ENCODE measurements at places on chromosomes 2 and 18.

DNA sequence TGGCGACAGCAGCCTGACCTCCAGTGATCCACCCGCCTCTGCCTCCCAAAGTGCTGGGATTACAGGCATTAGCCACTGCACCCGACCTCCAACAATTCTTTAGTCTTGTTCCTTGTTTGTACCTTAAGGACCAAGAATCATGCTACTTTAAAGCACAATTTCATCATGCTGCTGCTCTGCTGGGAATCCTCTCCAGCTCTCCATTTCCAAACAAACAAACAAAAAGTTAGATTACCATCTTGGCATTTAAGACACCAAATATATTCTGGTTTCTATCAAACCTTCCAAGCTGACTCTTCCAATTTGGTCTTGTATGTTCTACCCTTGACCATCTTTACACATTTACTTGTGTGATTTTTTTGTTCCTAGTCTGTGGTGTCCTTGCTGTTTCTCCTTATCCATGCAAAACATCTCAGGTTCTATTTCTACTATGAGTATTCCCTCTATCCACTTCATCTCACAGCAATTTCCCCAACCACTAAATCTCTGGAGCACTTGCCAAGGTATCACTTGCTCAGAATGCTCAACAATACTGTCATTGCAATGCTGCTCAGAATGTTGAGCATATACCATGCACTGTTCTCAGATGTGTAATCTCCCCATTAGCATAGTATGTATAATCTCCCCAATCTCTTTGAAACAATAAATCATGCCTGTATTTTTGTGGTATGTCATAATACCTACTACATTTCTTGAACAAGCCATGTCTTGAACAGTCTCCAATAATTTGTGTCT lies 73.2 kb upstream of the GALNT5 start:
- no peak for DNase-seq

GRCh38 chr2:7844414-7844965 lies 837.4 kb upstream of the ID2 start:
- DNase-seq, result no peak

GRCh38 chr18:24632158-24632988 lies 171.9 kb downstream of the HRH4 start:
- DNase-seq, result no peak

DNA sequence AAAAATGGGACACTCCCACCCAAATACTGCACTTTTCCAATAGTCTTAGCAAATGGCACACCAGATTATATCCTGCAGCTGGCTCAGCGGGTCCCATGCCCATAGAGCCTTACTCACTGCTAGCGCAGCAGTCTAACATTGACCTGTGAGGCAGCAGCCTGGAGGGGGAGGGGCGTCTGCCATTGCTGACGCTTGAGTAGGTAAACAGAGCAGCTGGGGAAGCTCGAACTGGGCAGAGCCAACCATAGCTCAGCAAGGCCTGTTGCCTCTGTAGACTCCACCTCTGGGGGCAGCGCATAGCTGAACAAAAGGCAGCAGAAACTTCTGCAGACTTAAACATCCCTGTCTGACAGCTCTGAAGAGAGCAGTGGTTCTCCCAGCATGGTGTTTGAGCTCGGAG lies 110.4 kb downstream of the CTIF start:
- DNase-seq, result no peak

DNA sequence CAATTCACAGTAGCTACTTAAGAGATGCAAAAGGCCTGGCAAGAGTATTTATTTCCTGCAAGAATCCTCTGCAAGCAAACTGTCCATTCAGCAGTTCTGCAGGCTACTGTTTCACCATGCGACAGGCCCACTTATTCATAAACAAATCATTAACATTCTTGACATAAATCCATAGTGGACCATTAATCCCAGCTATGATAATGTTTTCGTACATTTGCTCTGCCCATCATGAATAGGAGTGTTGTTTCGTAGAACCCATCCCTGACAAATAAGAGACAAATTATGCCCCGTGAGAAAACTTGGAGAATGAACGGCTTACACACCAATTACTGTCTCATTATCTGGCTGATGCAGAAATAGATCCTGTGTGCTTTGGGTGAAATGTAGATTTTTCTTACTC lies 65.4 kb downstream of the PID1 start:
- DNase-seq, result no peak

DNA sequence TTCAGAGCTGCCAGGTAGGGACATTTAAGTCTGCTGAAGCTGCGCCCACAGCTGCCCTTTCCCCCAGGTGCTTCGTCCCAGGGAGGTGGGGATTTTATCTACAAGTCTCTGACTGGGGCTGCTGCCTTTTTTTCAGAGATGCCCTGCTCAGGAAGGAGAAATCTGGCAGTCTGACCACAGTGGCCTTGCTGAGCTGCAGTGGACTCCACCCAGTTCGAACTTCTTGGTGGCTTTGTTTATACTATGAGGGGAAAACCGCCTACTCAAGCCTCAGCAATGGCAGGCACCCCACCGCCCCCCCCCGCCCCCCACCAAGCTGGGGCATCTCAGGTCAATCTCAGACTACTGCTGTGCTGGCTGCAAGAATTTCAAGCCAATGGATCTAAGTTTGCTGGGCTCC lies 458.1 kb upstream of the RAB12 start:
- DNase-seq, result no peak

- DNase-seq, result no peak
These were observed 16.8 kb downstream of the GNLY start for GRCh38 chr2:85710687-85711577.

DNA sequence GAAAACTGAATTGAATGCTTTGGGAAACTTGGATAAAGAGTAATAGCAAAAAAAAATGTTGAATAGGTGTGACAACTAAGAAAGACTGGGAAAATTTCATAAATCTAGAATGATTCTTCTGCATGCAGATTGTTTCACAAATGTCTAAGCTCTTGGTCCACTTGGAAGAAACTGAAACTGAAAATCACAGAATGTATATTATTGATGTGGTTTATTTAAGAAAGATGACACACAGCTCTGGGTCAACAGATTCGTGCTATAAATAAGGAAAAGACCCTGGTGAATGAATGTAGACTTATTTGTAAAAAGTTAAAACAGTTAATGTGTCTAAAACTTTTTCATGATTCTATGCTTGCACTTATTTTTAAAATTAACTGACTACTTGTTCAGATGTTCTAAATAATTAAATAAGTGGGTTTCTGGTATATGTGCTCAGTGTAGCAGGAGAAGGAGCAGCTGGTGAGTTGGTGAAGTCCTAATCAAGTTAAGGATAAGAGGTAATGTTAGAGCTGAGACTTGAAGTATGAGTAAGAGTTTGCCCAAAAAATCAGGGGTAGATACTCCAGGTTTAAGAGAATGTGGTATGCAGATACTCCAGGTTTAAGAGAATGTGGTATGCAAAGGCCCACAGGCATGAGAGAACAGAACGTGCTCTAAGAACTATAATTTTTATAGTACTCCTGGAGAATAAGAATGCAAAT lies 24.5 kb downstream of the UGP2 start:
- DNase-seq, result no peak

GRCh38 chr2:200383380-200384110 lies 77.1 kb downstream of the SPATS2L start:
- no peak for DNase-seq

DNA sequence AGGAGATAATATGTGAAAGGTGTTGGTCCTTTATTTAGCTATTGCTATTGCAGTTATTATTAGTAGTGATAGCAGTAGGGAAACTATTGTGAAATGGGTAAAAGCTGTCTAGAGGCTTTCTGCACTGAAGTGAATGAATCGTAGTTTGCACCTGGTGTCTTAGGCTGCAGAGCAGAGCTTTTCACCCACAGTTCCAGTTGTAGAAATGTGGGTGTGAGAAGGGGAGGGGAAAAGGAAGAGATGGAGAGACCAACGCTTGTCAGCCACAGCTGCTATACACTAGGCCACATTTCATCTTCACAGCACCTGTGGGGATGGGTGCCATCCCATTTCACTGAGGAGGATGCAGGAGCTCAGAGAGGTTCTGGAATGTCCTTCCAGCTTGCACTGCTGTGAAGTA lies 50.0 kb downstream of the TRPM8 start:
- no peak for DNase-seq

GRCh38 chr2:210480079-210480478 lies 3.5 kb upstream of the LANCL1 start:
- no peak for DNase-seq

DNA sequence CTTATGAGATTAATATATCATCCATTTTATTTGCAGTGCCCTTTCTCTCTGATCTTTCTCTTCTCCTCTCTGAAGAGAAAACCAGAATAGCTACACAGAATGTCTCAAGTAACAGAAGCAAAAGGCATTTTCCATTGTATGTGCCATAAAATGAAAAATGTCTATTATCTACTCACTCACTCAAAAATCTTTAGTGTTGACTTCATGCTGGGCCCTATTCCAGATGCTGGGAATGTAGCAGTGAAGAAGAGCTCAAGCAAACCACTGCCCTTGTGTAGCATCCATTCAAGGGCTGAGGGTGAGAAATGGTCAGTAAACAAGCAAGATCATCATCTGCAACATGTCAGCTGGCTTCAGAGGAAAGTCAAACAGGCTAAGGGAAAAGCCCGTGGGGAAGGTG lies 427.7 kb downstream of the METTL4 start:
- DNase-seq, result no peak

DNA sequence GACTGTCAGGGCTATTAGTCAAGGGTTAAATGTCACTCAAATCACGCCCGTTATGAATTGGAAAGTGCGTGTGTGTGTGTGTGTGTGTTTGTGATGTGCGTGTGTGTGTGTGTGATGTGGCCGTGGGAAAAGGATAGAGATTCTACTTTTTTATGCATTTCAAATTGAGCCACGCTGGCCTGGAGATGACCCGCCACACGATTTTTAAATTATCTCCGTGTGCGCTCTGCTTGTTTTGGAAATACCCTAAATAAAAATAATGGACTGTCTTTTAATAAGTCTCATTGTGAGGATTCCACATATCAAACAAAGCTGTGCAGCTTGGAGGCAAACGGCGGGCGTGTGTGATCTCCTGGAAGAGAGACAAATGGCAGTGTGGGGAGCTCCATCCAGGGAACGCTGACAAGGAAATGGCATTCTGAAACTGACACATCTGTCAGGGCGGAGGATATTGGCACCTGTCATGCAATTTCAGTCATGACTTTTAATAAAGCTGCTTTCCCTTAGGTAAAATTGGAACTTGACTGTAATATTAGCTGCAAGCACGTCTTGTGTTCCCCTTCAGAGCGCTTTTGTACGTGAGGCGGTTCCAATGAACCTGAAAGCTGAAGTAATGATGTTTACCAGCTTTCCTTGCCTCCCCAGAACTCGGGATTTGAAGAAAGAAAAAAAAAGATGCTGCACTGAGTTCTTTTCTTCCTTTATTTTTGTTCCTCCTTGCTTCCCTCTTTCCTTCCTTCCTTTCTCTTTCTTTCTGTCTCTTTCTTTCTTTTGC lies 381.8 kb upstream of the SMIM21 start:
- DNase-seq, result no peak

- no peak for DNase-seq
These were observed 761 bp downstream of the ST8SIA5 start for GRCh38 chr18:46756025-46756558.

GRCh38 chr2:216188559-216188850 lies 79.4 kb downstream of the XRCC5 start:
- no peak for DNase-seq

GRCh38 chr2:216018709-216019108 lies 5.4 kb upstream of the MREG start:
- no peak for DNase-seq

DNA sequence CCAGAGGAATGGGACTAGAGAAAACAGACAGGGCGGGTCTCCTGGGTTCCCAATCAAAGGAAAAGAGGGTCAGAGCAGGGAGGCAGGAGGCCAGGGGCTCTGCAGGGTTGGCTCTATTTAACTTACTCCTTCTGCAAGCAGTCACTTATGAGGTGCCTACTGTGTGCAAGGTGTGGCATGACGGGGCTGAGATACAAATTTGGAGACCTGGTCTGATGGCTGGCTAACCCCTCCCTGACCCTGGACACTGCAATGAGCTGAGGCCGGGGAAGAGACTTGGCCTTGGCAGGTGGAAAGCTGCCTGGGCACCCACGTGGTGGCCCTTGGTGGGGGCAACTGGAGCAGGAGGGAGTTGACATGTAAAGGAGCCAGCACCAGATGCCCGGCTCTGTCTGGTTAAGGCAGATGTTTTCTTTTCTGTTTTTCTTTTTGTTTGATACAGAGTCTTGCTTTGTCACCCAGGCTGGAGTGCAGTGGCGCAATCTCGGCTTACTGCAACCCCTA lies 148.5 kb upstream of the GATA6 start:
- DNase-seq, result no peak

DNA sequence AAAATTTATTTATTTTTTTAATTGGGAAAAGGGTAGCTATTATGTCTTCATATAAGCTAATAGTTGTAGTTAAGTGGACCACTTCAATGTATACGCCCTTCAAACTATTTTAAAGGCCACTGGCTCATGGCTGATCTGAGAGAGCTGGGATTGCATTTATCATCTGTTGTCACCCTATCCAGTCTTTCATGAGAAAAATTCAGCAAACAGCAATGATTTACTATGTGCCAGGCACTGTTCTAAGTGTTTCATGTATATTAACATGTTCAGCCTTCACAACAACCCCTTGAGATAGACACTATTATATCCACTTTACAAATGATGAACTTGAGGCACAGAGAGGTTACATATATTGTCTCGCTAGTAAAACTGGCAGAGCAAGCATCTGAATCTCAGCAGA lies 66.1 kb upstream of the ZNF397 start:
- no peak for DNase-seq

DNA sequence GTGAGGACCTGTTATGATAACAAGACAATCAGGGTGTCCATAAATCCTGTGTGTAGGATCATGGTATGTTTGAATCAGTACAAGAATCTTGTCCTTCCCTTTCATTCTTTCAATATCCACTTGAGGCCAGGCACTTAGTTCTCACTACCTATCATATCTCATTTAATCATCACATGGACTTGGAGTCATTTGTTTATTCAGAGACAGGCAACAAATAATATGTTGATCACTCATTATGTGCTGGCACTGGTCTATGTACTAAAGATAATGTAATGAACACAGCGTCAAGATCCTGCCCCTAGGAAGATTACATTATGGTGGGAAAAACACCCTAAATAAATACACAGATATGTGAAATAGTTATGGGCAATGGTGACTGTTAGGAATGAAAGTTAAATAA lies 342.6 kb downstream of the LPIN1 start:
- DNase-seq, result no peak

GRCh38 chr2:42838133-42838532 lies 45.8 kb upstream of the HAAO start:
- no peak for DNase-seq

GRCh38 chr2:29155578-29155977 lies 40.4 kb downstream of the CLIP4 start:
- DNase-seq, result no peak

GRCh38 chr2:187468262-187468661 lies 20.2 kb upstream of the CALCRL start:
- no peak for DNase-seq

- DNase-seq, result no peak
These were observed 82.8 kb downstream of the GLI2 start for GRCh38 chr2:120818441-120818920.

- no peak for DNase-seq
These were observed 23.6 kb upstream of the KYNU start for GRCh38 chr2:142853912-142854311.

- DNase-seq, result no peak
These were observed 863.7 kb downstream of the MBD2 start for GRCh38 chr18:53360501-53361443.
